NB4 (cell line): ENCODE measurements at places on chromosomes 7 and 10.

DNA sequence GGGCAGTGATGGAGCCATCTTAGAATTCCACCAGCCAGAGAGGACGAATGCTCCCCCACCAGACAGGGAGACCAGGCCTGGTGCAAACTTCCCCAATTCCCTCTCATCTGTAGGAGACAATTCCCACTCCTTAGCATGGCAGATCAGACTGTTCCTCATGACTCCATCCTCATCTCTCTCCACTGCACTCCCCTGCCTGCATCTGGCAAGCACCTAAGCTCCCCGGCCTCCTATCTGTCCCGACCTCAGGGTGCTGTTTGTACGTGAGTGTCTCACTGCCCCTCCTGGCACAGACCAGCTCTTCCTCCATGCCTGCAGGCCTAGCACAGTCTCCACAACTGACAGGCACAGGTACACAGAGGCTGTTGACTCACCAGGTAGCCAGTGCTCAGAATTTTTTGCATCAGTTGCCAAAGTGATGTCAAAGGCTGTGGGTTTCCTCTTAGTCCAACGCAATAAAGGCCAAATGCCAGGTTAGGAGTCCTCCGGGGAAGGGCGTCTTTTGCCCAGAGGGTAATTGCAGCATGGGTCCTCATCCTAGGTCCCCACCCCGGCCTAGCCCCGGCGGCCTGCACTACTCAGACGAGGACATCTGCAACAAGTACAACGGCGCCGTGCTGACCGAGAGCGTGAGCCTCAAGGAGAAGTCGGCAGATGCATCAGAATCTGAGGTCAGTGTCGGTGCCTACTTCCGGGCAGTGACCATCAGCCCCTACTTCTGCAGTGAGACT, 436.8 kb upstream of the FOXK1 start:
- no peak for DNase-seq

GRCh38 chr7:75738604-75738974, at the start of gene HIP1:
HIP1 (minus strand) TSS chr7:75738941; CDS start chr7:75738920, 21 bp downstream.
- DNase-seq, result no peak

GRCh38 chr10:48667960-48668590, 16.6 kb upstream of the WDFY4 start:
- peak; percentile 93 for DNase-seq

DNA sequence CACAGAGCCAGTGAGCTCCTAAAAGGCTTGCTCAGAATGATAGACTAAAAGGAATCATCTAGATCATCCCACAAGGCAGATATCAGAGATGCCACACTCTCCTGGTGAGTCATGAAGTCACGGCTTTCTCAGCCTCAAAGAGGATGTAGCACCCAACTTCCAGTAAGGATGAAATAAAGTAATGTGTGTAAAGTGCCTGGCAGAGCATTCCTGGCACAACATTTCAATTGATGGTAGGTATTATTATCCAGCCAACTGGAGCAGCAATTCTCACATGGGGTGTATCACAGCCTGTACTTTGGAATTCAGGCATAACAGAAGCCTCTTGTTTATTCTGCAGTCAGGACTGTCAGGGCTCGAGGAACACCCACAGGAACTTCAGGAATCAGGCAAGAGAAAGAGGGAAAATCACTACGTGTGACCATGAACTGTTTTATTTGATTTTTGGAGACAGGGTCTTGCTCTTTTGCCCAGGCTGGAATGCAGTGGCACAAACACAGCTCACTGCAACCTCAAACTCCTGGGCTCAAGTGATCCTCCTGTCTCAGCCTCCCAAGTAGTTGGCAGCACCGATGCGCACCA, 5.3 kb upstream of the NAT16 start:
- no peak for DNase-seq

DNA sequence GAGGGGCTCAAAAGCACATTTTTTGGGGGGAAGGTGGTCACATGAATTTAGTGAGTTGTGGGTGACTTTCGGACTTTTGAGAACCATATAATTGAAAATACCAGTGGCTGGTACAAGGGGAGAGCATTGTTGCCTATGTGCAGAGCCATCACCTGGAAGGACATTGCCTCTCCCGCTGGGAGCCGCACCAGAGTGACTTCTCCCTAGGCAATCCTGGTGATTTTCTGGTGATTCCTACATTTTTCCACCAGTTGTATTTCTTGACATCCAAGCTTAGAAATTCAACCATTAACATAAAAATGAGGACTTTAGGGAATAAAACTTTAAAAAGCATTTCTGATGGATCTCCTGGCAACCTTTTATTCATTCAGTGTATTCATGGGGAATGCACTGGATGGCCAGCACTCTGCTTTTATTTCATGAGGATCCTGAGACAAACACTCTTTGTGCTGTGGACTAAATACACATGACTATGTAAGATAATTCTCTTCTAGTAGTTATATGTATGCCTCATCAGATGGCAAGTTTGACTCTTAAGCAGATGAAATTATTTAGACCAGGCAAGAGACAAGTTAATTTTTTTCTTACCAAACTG, 41.8 kb upstream of the MKI67 start:
- DNase-seq, result no peak

DNA sequence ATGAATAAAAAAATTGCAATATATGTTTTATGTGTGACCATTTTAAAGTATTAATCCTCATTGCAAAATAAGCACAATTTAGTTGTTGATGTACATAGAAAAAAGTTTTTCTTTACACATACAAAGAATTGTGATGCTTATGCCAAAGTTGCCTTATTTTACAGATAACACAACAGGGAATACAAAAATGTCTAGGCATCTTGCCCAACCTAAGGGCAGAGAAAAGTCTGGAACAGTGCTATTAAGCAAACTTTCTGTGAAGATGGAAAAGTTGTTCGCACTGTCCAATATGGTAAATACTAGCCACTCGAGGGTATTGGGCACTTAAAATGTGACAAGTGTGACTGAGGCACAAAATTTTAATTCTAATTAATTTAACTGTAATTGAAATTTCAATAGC, 190.2 kb upstream of the HGF start:
- DNase-seq, result no peak

DNA sequence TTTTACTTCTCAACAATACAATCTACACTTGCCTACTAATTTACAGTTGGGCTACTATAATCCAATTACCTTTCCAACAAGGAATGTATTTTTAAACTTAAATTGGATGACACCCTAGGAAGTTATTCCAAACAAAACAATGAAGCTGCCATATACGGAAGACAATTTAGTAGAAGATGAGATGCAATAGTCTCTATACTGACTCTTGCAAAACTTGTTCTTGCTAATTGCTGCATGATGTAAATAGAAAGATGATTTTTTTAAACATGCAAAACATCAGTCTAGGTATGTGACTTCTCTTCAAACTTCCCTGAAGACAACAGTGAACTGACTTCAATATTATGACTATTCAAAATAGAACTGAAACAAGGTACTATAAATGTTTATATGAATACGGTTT, 17.6 kb downstream of the NT5C3A start:
- no peak for DNase-seq

GRCh38 chr10:111146025-111146640, 69.3 kb downstream of the ADRA2A start:
- no peak for DNase-seq

- DNase-seq, result no peak
These were observed 16.6 kb downstream of the C7orf33 start for GRCh38 chr7:148607151-148607661.
